ENCODE measurements at places on chromosomes 6 and 20.

DNA sequence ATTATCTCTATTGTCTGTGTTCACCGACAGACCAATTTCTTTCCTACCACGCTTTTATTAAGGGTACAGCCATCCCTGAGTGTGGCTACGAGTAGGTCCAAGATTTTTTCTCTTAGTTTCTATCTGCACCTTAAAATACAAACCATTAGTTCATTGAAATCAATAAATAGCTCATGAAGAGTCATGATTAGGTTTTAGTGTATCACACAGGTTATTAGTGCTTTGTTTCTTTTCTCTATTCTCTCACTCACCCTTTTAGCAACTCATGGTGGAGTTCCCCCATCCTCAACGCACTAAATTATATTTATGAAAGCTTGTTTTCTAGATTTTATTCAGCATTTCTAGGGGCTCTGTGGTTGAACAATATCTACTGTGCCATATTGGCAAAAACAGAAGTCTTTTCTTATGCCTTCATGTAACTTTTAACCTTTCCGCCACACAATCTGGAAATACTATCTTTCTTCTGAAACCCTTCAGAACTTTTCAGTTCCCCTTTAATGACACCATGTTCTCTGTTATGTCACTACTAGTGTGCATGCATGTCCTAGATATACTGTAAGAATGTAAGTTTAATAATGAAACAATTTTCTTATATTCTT, 128.2 kb upstream of the LAMA2 start:
- DNase-seq = no peak

DNA sequence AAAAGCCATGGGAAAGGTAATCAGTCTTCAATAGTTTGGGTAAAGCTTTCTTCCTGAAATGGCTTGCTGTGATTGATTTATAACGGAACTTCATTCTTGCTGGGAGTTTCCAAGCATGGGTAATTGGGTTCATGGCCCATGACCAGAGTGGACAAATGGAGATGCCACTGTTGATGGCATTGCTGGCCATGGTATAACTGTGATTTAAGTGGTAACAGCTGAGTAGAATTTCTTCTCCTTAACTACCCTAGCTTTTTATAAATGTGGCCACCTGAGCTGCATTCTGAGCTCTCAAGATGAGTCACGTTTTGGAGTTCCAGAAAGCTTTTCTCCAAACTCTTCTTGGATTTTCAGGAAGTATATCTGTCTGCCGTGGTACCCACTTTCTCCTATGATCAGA, 39.9 kb upstream of the SNRPB2 start:
- DNase-seq = no peak

- peak; percentile 34 for DNase-seq
Measured at GRCh38 chr6:106608080-106608668, 21.1 kb downstream of the RTN4IP1 start.

DNA sequence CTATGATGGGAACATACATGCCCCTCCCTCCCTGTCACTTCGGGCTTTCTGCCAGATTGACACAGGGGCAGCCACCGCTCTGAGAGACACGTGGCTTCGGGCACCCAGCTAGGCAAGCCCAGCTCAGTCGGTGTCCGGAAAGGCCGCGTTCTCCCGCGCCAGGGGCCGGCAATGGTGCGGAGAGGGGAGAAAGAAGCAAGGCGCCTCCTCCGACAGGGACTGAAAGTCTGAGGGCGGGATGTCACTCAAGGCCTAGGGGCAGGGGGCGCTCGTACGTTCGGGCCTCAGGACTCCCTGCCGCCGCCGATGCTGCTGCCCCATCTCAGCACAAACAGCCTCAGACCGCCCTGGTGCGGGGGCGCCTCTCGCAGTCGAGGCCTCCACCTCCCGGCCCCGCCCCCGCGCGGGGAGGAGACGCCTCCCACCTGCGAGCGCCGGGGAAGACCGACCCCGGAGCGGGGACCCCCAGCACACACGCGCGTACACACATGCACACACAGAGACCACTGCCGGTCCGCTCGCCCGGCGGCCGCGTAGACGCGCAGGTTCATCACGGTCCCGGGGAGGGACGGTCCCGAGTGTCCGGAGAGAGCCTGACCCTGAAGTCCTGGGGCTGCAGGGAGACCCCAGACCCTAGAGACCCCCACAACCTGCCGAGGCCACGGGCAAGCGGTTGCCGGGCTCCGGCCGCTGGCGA, 1.9 kb downstream of the GRM4 start:
- peak; percentile 43 for DNase-seq

- DNase-seq = no peak
Measured at GRCh38 chr6:148884461-148884860, 137.6 kb downstream of the UST start.

GRCh38 chr6:3247255-3248146, 11.2 kb upstream of the PSMG4 start:
- DNase-seq = no peak

DNA sequence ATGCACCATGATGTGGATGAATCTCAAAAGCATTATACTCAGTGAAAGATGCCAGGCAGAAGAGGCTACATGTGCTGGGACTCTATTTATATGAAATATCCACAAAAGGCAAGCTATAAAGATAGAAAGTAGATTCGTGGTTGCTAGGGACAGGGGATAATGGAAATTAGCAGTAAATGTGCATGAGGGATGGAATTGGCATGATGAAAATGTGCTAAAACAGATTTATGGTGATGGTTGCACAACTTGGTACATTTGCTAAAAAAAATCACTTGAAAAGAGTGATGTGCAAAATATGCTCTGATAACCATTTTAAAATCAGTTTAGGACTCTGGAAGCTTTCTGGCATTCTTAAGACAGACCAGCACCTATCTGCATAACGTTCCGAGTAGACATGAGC, 61.6 kb downstream of the ALDH8A1 start:
- no peak for DNase-seq
